Progenitor cell of endocrine pancreas (in vitro differentiated cells): ENCODE measurements at places on chromosomes 16 and 17.

DNA sequence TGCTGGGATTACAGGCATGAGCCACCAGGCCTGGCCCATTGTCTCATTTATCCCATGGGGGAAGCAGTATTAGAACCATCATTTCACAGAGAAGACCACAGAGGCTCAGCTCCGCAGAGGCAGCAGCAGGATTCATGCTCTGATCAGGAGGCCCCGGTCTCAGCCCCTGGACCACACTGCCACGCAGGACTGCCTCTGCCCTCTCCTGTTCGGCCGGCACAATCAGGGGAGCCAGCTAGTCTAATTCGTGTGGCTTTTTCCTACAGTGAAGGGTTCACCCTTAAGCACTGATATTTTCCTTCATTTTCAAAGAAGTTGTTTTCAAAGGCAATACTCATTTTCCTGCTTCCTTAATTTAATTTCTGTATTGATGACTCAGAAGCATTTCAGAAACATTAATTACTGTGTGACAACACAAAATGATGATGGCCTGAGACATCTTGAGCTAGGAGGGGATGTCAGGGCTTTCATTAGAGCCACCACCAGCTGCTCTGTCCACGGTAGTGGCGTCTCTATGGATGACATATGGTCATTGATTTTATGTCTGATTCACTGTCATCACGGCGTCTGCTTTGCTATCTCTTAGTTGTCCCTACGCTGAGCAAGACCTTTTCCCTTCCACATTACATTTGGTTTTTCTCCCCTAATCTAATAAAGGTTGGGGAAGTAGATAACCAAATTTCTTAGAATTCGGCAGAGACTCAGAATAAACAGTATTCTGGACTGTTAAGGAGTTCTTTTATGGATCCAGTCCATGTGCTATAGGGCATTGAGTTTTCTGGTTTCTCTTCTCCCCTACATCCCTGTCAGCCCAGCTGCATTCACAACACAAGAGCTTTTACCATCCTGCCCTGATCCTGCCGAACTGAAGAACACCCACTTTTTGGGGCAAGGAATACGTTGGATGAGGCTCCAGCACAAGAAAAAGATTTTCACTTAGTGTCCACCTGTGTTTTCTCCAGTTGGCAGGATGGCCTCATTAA, 314.0 kb downstream of the SLC39A11 start:
- DNase-seq: no peak

GRCh38 chr17:81902653-81903414, 796 bp downstream of the NPB start:
- DNase-seq: no peak

DNA sequence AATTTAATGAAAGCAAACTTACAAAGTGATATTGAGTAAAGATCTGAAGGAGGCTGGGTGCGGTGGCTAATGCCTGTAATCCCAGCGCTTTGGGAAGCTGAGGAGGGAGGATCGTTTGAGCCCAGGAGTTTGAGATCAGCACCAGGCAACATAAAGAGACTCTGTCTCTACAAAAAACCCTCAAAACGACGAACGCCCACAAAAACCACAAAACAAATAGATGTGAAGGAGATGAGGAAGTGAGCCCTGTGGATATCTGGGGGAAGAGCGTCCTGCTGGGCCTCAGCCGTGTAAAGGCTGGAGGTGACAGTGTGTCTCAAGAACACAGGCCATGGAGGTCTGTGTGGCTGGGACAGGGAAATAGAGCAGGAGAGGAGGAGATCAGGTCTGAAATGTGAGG, 68.8 kb downstream of the ITFG1 start:
- DNase-seq: no peak

DNA sequence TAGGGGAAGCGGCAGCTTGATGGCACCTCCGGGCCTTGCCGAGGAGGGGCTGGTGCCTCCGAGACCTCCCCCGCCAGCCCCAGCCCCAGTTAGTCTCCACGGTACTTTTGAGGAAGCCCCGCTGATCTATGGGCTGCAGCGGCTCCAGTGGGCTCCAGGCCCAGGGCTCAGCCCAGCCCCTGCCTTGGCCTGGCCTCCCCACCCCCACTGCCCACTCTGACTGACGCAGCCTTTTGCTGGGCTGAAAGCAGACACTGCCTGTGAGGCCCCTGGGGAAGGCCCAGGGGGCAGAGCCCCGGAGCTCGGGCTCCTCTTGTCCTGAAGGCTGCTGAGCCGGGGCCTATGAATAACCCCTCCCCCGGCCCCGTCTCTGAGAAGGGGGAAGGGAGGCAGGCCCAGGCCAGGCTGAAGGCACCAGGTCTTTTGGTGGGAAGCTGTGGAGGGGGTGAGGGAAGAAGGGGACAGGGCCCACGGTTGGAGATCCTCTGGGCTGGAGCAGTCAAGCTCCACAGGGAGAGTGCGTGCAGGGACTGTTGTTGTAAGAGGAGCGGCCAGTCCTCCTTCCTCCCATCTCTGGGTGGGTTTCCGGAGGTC, 7.5 kb upstream of the SMTNL2 start:
- peak; percentile 55 for DNase-seq

- no peak for DNase-seq
These were observed 10.9 kb upstream of the ARHGAP23 start for GRCh38 chr17:38417210-38417951.

GRCh38 chr16:79776243-79776847, 175.8 kb upstream of the MAF start:
- DNase-seq: no peak

- no peak for DNase-seq
These were observed 78.1 kb downstream of the TIMM22 start for GRCh38 chr17:1074886-1075605.

DNA sequence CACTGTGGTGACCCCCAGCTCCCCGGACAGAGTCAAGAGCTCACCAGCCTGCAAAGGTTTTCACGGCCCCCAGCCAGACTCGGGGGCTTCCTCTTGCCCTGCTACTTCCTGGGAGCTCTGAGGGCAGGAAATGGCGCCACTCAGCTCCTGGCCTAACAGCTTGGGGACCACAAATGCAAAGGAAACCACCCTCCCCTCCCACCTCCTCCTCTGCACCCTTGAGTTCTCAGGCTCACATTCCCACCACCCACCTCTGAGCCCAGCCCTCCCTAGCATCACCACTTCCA, 375 bp upstream of the SPN start:
- DNase-seq: no peak

DNA sequence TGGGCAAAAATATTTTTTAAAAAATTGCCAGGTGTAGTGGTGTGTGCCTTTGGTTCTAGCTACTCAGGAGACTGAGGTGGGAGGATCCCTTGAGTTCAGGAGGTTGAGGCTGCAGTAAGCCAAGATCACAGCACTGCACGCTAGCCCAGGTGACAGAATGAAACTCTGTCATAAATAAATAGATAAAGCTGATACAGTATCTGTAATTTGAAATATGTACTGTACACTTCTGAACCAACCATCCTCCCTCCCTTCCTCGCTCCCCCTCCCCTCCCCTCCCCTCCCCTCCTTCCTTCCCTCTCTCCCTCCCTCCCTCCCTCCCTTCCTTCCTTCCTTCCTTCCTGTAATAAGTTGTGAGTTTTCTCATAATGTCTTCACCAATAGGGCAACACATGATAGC, 208.4 kb upstream of the RBFOX1 start:
- no peak for DNase-seq

- DNase-seq: no peak
These were observed 37.1 kb downstream of the CDRT15 start for GRCh38 chr17:14199601-14200000.

- no peak for DNase-seq
These were observed 6.3 kb downstream of the C17orf75 start for GRCh38 chr17:32335687-32336086.

DNA sequence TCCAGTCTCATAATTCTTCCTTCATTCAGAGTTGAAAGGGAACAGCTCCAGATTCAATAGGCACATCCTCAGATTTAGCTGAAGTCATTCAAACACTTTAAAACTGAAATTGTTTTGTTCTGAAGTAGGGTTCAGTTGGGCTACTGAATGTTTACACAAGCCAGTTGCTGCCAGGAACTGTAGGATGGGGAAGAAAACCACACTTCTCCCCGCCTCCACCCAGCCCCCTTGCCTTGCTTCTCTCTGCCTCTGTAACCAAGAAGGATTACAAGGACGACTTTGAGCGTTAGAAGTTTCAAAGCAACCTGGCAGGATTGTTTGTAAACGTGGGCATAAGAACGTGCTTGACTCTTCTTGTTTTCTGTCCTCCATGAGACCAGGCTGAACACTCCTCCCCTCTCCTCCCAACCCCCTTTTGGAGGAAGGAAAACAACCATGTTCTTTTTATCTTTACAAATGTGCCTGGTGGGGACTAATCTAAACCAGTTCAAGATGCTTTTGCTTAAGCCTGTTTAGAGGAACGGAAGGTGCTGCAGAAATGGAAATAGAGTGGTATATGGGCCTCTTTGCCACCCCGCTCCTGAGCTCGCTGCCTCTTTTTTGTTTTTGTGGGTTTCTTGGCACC, 287.9 kb downstream of the FTO start:
- DNase-seq: no peak

GRCh38 chr17:5122586-5123342, 6.9 kb downstream of the USP6 start:
- peak; percentile 20 for DNase-seq

DNA sequence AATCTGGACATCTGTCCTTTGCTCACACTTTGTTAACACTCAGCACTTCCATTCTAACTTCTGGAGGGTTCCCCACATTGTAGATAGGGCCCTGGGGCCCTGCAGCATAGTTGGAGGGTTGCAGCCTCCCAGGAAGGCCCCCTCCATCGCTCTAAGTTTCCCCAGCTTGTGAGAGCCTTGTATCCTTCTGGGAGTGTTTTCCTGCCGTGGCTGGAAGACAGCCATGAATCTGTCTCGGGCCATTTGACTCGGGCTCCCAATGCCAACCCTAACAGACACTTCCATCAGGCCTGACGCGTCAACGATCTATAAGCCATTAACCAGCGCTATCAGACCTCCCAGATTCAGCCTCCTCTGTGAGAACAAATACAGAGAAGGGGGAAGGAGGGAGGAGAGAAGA, 263.7 kb upstream of the RPL38 start:
- no peak for DNase-seq

DNA sequence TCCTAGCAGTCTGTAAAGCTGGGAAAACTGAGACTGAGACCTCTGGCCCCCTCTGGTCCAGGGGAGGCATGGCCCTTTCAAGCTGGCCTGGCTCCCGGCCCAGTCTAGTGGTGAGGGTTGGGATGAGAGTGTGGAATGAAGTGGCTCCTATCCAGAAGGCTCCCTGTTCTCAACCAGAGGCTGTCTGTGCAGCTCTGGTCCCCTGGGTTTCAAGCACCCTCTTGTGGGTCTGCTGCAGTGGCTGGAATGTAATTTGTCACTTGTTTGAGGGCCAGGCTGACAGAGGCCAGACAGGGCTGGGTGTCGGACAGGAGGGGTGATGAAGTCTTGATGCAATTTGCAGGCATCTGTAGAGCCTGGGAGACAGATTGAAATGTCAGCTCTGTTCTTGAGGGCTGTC, 22.1 kb upstream of the PHF12 start:
- DNase-seq: no peak

DNA sequence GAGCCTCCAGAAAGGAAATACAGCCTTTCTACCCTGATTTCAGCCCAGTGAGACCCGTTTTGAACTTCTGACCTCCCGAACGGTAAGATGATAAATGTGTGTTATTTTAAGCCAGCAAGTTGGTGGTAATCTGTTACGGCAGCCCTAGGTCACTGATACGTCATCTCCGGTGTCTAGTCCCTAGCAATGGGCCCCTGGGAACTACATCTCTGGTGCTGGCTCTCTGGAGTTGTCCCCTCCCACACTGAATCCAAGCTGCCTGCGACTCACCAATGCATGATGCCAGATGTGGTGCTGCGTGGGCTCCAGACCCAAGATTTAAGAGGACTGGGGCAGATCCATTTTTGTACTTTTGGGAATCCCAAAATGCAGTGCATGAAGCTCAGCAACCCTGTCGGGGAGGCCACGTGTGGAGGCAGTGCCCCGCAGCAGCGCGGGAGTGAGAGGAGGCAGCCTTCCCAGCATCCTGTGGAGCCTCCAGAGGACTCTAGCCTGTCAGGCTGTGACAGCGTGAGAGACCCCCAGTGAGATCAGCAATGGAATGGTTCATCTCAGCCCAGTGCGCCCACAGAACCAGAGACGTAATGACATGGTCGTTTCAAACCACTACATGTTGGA, 43.6 kb upstream of the USP7 start:
- DNase-seq: no peak

- DNase-seq: no peak
These were observed 43.8 kb downstream of the CYTH1 start for GRCh38 chr17:78738278-78738677.

- DNase-seq: peak; percentile 60
These were observed 35.1 kb upstream of the CDRT4 start for GRCh38 chr17:15502369-15503112.

DNA sequence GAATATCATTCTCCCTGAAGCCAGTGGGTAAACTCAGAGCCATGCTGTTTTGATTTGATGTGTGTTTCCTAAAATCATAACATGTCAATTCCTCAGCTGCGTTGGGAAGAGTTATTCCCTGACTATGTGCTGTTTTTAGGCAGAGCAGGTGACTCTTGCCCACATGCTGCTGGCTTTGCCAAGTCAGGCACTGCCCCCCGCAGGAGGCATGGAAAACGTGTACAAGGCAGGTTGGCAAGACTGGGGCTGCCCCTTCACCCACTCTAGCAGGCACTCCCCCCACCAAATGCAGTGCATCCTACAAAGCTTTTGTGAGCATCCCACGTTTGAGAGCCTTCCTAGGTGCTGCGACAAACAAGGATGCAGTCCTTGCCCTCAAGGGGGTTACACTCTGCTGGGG, 38.3 kb upstream of the NAT9 start:
- DNase-seq: no peak

DNA sequence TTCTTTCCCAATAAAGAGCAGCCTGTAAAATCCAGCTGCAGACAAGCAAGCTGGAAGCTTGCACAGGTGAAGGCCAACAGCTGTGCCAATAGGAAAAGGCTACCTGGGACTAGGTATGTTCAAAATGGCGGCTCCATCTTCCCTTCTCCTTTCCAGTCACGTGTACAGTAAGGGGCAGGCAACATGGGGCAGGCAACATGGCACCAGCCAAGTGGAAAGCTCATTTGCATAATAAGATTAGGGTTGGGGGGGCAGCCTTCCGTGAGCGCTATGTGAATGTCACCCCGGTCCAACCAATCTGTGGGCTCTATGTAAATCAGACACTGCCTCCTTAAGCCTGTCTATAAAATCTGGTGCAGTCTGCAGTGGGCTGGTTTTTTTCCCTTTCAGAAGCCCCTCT, 31.3 kb downstream of the TVP23A start:
- DNase-seq: no peak

DNA sequence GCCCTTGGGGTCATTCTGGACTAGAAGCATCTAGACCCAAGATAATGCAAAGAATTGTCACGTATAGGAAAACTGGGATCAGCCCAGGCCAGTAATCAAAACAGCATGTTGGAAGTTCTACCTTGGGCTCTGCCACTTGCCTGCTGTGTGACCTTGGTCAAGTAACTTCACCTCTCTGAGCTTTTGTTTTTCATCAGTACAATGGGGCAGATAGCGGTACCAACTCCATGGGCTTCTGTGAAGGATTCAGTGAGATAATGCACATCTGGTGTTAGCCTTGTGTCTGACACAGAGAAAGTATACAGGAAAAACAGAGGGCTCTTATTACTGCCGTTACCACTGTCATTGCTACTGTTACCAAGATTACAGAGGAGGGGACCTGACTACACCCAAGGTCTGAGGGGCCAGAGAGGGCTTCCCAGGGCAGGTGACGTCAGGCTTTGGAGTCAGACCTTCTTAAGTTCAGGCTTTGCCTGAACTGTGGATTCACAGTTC, 24.6 kb downstream of the CMIP start:
- no peak for DNase-seq

- DNase-seq: no peak
These were observed 4.6 kb upstream of the ZNF747 start for GRCh38 chr16:30539000-30539964.

- DNase-seq: no peak
These were observed 33.7 kb downstream of the MBTPS1 start for GRCh38 chr16:84082835-84083569.
